Effector memory CD4-positive, alpha-beta T cell (primary cell): ENCODE measurements at places on chromosomes 1 and 21.

DNA sequence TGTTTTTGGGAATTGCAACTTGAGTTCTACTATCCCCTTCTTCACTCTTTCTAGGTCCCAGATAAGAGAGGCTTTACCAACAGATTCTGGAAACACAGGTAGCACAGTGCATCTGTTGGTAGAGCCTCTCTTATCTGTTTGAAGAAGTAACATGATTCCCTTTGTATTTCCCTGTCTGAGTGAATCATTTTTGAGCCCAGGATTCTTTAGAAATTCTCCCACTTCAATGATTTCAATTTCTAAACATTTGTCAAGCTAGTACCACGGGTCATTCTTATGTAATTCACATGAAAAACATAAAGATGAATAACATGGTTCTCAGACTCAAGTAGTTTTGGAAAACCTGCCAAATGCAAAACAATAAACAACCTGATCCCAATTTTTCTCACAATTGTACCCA lies 72.0 kb upstream of the DUSP10 start:
- H3K27me3 ChIP-seq = no peaks in the 10 kb centered on the region
- H3K4me3 ChIP-seq = no peak overlapping the region
- DNase-seq = no peak
- H3K4me1 ChIP-seq = peaks cover 6% of the 10 kb centered on the region
- H3K27ac ChIP-seq = no peak overlapping the region

DNA sequence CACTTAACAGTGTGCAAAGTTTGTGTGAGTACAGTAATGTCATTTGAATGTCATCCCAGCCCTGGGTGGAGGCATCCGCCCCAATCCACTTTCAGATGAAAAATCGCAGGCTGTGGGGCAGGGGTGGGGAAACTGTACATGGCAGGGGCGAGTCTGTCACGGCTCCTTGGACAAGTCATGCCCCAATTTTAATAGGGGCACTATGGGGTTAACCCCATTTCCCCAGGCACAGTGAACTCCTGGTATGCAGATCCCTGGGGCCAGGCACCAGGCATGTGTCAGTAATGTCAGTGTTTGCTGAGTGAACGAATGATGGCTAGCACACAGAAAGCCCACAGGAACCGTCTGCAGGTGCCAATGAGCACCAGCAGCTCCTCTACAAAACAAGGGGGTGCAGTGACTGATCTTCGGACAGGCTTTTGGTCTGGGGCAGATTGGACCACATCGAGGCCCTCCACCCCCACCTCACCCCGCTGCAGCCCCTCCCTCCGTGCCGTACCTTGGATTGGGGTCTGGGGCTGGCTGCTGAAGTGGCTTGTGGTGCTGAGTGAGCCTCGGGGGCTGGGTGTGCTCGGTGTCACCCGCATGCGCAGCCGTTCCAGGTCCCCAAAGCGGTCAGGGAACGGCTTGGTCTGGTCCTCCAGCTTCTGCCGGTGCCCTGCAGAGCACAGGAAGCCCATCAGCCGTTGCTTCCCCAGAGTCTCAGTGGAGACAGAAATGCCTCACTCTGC lies 23.2 kb downstream of the RUNX3 start:
- peaks cover 83% of the 10 kb centered on the region for H3K36me3 ChIP-seq
- no peak overlapping the region for H3K27ac ChIP-seq
- no peak overlapping the region for H3K4me3 ChIP-seq
- H3K4me1 ChIP-seq = peaks cover 26% of the 10 kb centered on the region
- DNase-seq = no peak
- no peaks in the 10 kb centered on the region for H3K27me3 ChIP-seq

DNA sequence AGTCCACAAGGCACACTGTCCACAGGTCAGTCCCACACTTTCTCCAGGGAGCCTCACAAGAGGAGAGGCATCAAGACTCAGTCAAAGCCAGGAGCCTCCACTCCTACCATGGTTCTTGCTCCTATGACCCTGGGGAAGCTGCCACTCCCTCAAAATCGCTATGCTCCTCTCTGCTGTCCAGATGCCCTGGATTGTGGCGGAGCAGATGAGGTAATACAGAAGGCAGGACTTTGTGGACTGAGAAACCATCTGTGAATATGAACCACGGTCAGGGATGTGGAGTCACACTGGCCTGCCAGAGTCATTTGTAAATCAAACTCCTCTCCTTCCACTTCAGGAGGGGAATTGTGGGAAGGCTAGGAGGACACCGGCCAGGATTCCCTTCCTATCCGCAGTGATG lies 20.6 kb downstream of the VWA5B1 start:
- H3K36me3 ChIP-seq = no peaks in the 10 kb centered on the region
- no peaks in the 10 kb centered on the region for H3K4me1 ChIP-seq
- no peak overlapping the region for H3K27ac ChIP-seq
- no peak for DNase-seq

DNA sequence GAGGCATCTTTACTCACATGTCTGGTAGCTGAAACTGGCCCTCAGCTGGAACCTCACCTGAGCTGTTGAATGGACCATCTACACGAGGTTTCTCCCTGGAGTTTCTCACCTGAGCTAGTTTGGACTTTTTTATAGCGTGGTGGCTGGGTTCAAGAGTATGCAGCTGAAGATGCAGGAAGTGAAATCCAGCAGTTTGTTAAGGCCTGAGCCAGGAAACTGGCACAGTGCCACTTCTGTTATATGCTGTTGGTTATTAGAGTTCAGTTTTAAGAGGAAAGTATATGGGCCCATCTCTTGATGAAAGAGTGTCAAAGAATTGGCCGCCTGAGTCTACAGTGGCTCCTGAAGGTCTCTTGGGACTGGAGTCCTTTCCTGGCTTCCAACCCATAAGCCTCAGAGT lies 35.6 kb downstream of the STUM start:
- H3K4me3 ChIP-seq = no peak overlapping the region
- no peak overlapping the region for H3K27ac ChIP-seq
- no peaks in the 10 kb centered on the region for H3K27me3 ChIP-seq
- H3K36me3 ChIP-seq = no peaks in the 10 kb centered on the region

DNA sequence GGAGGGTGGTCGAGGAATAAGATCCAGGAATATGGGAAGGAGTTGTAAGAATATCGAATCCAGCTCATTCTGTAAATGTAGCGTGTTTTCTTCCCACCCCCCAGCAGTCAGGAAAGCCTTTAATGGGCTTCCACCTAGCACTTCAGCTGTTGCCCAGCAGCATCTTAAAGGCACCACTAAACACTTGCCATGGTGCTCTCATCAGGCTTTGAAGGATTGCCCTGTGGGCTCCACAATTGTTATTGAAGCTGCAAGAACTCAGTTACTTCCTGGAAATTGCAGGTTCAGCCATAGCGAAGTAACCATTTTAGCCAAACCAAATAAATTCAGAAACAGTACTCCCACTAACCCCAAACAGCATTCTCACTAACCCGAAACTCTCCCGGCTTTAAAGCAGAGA lies 511.2 kb downstream of the PLPP3 start:
- H3K27ac ChIP-seq = no peak overlapping the region
- H3K36me3 ChIP-seq = no peaks in the 10 kb centered on the region
- H3K4me3 ChIP-seq = no peak overlapping the region
- DNase-seq = no peak
- H3K4me1 ChIP-seq = no peaks in the 10 kb centered on the region

GRCh38 chr1:220164116-220164515 lies 70.2 kb downstream of the IARS2 start:
- no peak overlapping the region for H3K27ac ChIP-seq
- H3K4me1 ChIP-seq = no peaks in the 10 kb centered on the region

GRCh38 chr21:41633627-41634026 lies 125.7 kb upstream of the TMPRSS2 start:
- no peak overlapping the region for H3K27ac ChIP-seq
- H3K36me3 ChIP-seq = no peaks in the 10 kb centered on the region
- no peak overlapping the region for H3K4me3 ChIP-seq

- H3K4me3 ChIP-seq = no peak overlapping the region
- H3K27me3 ChIP-seq = no peaks in the 10 kb centered on the region
- no peak overlapping the region for H3K27ac ChIP-seq
- no peaks in the 10 kb centered on the region for H3K4me1 ChIP-seq
- no peaks in the 10 kb centered on the region for H3K36me3 ChIP-seq
Measured at GRCh38 chr1:40300651-40301050, 16.4 kb downstream of the COL9A2 start.

DNA sequence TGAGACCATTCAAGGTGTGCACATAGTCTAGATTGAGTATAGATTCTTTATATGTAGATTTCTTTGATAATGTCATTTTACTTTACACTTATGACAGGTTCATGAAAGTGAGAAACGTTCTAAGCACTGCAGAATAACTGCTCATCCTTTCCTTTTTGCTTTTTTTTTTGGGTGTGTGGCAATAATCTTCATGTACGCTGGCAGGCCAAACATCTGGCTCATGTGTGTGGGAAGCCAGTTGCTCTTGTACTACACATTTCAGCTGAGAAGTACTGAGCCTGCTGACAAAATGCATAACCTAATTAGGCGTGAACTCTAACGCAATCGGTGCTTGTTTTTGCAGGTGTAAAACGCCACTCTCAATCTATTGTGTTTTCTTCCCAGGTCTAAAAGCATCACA lies 350.8 kb upstream of the KAZN start:
- no peaks in the 10 kb centered on the region for H3K27me3 ChIP-seq
- no peaks in the 10 kb centered on the region for H3K36me3 ChIP-seq
- no peak overlapping the region for H3K27ac ChIP-seq
- H3K4me3 ChIP-seq = no peak overlapping the region

DNA sequence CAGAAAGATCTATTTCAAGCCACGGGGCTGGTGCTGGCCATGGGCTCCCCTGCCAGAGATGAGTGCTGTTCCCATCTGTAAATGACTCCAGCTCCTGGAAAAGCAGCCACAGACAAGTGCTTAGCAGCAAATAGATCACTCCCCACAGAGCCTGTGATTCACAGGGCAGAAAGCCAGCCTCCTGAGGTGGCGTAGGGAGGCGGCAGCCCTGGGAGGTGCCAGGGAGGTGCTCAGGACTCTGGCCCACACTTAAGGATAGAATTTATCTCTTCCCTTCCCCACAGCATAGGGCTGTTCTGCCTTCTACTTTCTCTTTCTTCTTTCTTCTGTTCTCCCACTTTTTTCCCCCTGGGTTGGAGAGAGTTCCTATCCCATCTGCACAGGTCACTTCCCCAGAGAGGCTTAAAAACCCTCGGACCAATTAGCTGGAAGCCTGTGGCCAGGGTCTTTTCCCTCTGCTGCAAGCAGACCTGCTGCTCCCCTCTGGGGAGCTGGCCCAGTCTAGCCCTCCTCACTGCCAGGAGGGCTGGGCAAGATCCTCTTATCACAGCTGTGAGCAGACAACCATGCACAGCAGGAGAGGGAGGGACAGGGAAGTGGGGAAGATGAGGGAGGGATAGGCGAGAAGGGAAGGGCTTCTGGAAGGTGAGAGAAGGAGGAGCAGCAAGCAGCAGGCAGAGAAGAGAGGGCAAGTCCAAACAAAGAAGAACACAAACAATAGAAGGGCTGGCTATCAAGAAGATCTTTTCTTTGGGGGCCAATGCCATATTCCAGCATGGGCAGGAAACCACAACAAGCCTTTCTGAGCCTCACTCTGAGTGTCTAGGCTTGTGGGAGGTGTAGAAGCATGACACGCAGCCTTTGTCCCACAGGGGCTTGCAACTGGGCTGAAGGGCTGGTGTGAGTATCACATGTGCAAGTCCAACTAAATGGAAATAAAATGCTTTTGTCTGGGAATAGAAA lies 41.0 kb downstream of the KCND3 start:
- H3K4me1 ChIP-seq = no peaks in the 10 kb centered on the region
- H3K4me3 ChIP-seq = no peak overlapping the region
- no peak overlapping the region for H3K27ac ChIP-seq
- H3K27me3 ChIP-seq = no peaks in the 10 kb centered on the region

GRCh38 chr1:117664314-117664713 lies 58.5 kb downstream of the TENT5C start:
- H3K4me3 ChIP-seq = no peak overlapping the region
- peaks cover 49% of the 10 kb centered on the region for H3K4me1 ChIP-seq
- peak overlapping the region; percentile 72 for H3K27ac ChIP-seq
- H3K36me3 ChIP-seq = no peaks in the 10 kb centered on the region
- no peaks in the 10 kb centered on the region for H3K27me3 ChIP-seq
- DNase-seq = peak; percentile 50
